ENCODE measurements at places on chromosomes 2 and 18.

DNA sequence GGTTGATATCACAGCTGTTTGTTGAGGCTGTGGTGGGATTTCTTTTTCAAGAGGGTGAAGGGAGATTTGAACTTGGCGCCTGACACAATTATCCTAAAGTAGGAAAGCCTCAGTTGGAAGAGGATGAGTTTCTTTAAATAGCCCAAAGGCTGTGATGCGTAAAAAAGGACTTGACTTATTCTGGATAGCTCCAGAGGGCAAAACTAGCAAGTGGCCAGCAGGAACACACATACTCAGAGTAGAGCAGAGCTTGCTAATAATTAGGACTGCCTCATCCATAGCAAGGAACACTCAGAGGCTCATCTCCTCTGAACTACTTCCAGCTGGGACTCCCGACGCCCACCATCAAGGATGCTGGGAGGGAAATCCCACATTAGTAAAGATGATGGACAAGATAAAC, 74.0 kb downstream of the AFF3 start:
- DNase-seq: no peak

GRCh38 chr2:73906847-73907505, 14.2 kb downstream of the ACTG2 start:
- DNase-seq: no peak

DNA sequence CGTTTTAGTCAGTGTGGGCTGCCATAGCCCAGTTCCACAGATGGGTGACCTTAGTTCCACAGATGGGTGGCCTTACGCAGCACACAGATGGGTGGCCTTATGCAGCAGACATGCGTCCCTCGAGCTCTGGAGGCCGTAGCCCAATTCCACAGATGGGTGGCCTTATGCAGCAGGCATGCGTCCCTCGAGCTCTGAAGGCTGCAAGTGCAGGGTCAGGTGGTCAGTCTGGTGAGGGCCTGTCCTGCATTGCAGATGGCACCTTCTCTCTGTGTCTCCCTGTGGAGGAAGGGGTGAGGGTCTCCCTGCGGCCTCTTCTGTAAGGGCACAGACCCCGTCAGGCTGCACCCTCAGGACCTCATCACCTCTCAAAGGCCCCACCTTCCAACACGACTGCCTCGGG, 189.5 kb upstream of the TPO start:
- no peak for DNase-seq

DNA sequence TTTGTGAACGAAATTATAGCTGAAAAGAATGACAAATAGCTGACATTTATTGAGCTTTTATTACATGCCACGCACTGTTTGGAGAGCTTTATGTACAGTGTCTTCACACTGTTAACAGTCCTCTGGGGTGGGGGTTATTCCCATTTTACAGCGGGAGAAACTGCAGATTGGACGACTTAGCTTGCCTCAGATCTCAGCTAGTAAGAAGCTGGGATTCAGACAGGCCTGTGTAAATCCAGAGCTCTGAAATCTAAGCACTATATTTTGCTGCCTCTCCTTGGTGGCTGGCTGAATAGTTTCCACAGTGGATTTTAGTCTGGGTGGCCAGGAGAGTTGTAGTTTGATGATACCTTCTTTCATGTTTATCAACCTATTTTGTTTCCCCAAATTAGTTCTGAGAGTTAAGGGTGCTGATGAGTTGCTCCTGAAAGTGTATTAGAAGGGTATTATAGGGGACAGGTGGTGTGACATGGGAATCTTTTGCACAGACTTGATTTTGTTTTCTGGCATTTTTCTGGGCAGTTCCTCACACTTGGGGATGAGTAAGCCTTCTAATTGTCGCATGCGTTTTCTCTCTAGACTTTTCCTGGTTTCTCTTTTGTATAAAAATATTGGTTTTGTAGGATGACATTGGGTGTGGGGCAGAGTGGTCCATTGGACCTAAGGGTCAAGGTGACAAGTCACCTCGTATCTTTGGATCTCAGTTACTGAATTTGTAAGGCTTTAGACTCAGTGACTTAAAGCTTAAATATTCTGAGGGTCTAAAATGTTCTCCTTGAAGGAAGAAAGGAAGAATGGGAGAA, 1.5 kb downstream of the ACSL3 start:
- DNase-seq: no peak

DNA sequence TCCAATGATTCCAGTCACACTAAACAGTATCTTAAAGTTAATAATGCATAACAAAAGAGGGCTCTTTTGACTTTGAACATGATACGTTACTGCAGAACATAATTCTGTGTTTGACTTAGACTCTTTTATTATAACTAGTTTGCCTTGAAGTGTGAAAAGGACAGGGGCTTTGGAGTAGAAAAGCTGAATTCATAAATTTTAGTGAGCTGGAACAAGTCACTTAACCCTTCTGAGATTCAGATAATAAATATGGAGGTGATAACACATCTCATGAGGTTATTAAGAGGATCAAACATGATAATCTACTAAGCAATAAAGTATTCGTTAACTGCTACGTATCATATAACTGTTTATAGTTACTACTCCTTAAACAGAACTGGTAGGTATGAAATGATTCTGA, 44.7 kb upstream of the FLACC1 start:
- no peak for DNase-seq

GRCh38 chr2:33014268-33014667, 67.5 kb downstream of the LTBP1 start:
- no peak for DNase-seq

DNA sequence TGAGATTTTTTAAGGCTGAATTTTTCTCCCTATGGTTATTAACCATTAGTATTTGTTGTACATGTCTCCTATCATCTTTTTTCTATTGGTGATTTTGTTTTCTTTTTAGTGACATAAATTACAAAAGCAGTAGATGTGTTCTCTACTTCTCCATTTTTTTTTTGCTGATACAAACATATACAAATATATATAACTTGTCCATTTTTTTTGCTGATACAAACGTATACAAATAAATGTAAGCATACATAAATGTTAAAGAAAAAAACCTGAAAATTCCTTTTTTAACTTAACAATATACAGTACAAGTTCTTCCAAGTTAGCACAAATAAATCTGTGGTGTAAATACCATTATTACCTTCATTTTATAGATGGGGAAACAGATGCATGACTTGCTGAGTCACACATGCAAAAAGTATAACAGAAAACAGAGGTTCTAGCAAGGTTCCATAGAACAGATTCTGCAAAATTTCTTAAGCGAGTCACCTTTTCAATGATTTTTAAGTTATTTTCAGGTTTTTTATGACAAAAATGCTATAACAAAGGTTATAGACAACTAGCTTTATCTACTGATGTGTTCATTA, 2.1 kb downstream of the MSGN1 start:
- no peak for DNase-seq

GRCh38 chr2:166451468-166451867, 42.6 kb downstream of the SCN7A start:
- DNase-seq: no peak

DNA sequence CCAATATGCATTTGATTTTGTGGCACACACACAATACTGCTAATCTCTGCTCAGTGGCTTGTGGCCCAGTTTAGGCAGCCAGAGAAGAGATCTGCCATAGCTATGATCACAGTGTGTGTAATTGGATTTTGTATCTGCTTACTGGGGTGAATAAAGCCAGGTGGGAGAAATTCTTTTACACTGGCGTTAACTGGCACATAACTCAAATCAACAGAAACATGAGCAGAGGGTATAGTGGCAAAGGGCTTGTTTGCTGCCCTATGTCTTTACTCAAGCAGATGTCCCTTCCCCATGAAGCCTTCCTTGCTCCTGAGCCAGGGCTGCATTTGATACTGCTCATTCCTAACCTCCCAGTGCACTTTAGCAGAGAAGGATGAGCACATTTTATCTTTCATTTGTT, 28.5 kb downstream of the STON1 start:
- no peak for DNase-seq

DNA sequence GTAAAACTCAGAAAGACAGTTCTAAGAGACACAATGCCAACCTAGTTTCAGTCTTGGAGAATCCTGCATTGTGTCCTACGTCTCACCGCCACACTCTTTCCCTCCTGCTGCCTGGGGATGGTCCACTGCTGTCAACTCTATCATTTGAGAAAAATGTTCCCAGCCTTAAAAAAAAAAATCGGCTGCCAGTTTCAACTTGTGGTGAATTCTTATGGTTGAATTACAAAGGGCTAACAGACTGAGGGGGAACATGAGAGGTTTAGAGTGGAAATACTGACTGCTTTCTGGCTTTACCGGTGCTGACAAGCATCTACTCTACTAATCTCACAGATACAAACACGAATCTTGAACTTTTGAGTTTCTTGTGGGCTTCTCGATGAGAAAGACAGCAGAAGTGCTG, 74.0 kb downstream of the NAB1 start:
- no peak for DNase-seq

DNA sequence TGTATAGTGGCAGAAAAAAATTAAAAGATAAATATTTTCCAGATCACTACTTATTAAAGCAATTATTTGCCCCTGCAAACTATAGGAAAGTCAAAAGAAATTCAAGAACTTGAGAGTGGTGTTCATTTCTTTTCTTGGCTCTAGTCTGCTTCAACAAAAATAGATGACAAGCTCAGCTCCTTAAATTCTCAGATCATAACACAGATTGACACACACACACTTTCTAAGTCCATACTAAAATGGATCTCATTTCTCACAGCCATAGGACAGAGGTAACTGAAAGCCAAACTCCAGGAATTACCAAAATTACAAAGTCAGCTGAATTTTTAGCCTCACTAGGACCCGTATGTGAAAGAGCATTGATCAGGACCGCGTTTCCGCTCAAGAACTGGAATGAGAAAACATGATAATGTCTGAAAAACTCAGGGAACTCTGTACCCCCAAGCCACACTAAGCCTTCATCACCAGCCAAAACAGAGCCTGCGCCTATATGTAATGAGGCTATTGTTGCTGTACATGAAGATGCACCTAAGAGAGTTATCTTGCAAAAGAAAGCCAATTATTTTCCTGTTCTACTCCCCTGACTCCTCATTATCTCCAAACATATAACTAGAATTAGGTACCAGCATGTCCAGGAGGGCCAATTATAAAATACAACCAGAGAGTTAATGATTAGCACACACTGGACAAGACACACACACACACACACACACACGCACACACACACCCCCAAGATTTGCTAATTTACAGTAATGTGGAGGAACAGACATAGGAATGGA, 16.5 kb upstream of the EFR3B start:
- no peak for DNase-seq

DNA sequence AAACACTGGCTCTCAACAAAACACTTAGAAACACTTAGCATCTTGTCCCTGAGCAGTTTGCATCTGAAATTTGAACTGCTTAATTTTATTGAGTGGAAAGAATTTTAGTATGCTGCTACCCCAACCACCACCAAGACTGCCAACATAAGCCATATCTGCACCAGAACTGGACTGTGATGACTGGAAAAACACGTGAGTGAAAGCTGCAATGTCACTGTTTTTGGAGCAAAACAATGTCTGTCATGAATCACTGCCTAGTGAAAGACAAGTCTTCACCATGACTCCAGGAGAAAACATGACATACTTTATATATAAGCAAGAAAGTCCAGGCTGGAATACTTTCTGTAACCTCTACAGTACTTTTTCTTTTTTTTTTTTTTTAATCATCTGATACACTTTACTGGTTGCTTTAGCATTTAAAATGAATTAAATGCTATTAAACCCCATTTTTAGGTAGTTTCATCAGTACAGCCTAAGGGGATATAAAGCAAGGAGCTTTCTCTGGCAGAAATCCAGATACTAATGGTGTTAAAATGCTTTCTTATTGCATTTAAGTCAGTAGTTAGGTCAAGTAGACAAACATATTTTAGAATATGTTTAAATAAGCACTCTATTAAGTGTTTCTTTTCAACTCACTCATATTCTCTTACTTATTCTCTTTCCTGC, 2129.4 kb upstream of the PIK3C3 start:
- DNase-seq: no peak

DNA sequence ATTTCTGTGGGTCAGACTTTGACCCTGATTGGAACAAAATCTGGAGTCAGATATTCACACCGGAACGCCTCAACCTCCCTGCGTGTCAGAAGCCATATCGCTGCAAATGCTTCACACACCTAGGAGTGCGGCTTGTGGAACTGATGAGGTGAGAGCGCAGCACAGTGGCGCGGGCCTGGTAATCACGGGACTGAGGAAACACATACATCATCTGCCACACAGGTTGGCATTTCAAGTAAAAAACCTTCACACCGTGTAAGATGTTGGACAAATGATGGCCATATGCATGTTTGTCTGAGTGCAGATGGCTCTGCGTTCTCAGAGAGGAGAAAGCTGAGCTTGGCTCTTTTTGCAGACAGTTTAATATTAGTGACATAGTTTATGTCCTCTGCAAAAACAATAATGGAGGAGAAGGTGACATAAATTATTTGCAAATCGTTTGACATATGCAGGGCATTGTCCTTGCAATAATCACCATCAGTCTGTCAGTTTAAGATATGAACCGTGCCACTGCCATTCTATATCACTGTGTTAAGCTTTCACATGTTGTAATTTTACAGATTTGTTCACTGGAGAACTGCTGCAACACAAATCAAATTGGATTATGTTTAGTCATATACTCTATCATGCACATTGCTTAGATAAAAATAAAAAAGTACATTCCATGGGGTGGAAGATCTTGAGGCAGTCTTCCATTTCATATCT, 101.4 kb downstream of the MTX2 start:
- no peak for DNase-seq

GRCh38 chr2:9968553-9969497, 17.3 kb downstream of the GRHL1 start:
- DNase-seq: no peak

All from activated CD8-positive, alpha-beta memory T cell treated with anti-CD3 and anti-CD28 coated beads for 1 hour (primary cell).